ENCODE measurements at places on chromosomes 3 and 15. TPM values are rescaled to one million over a fixed set of nuclear protein-coding genes. Genes with fewer than 3 reads are reported as not detected.

TRPM1 gene
- not detected for total RNA-seq

EXD1 gene
- not detected for total RNA-seq

AP3B2 gene
- total RNA-seq: 0.61 TPM

SEMA3F gene
- total RNA-seq: 18.7 TPM

CCR1 gene
- not detected for total RNA-seq

GOLGA8S gene
- total RNA-seq: 0.08 TPM

IFT57 gene
- total RNA-seq: 43.5 TPM

MOBP gene
- not detected for total RNA-seq

CNTN6 gene
- total RNA-seq: not detected

SNAPC5 gene
- 51.4 TPM for total RNA-seq

GOLGA6D gene
- total RNA-seq: not detected

ANO10 gene
- 21.3 TPM for total RNA-seq

CAMK1 gene
- 16.7 TPM for total RNA-seq

SLC2A2 gene
- not detected for total RNA-seq

CYP1A2 gene
- not detected for total RNA-seq

STIMATE gene
- 7.5 TPM for total RNA-seq

BFSP2 gene
- not detected for total RNA-seq

TGM4 gene
- 0.12 TPM for total RNA-seq

KLHL40 gene
- total RNA-seq: not detected

GOLGA8J gene
- total RNA-seq: not detected

FAM162A gene
- 35.2 TPM for total RNA-seq

CFAP91 gene
- total RNA-seq: 0.15 TPM

REC114 gene
- total RNA-seq: not detected

CLRN1 gene
- total RNA-seq: not detected

HRG gene
- not detected for total RNA-seq

KBTBD8 gene
- total RNA-seq: 0.73 TPM

FAM131A gene
- total RNA-seq: 12.5 TPM

SNURF gene
- 10.8 TPM for total RNA-seq

GPX1 gene
- 219 TPM for total RNA-seq

PFN2 gene
- 142 TPM for total RNA-seq

ADGRG7 gene
- not detected for total RNA-seq

TMEM207 gene
- total RNA-seq: not detected

GOLGA6A gene
- total RNA-seq: 0.12 TPM

CAND2 gene
- total RNA-seq: 0.37 TPM

SNTN gene
- total RNA-seq: not detected

PCSK6 gene
- 12.1 TPM for total RNA-seq

CLDN16 gene
- total RNA-seq: 0.03 TPM

HRH1 gene
- 7.3 TPM for total RNA-seq

EOGT gene
- total RNA-seq: 8.4 TPM

TCAIM gene
- 9.2 TPM for total RNA-seq

VWA5B2 gene
- total RNA-seq: 0.60 TPM

LRRC2 gene
- not detected for total RNA-seq

EPHA3 gene
- not detected for total RNA-seq

SYNPR gene
- total RNA-seq: not detected

CHAC1 gene
- total RNA-seq: 8.9 TPM

DUOXA1 gene
- 0.08 TPM for total RNA-seq

GOLGA8H gene
- 2.6 TPM for total RNA-seq

CHCHD4 gene
- 38.4 TPM for total RNA-seq

NGLY1 gene
- total RNA-seq: 19.5 TPM

TRPC1 gene
- total RNA-seq: 6.8 TPM

GHRL gene
- total RNA-seq: not detected
